Cerebellar nuclear complex (tissue), 1 donor: ENCODE measurements at places on chromosomes 7 and 10.

- DNase-seq, result no peak
Measured at GRCh38 chr7:34057136-34057535, 151.8 kb downstream of the BMPER start.

GRCh38 chr7:78768859-78769258 lies 684.6 kb downstream of the MAGI2 start:
- DNase-seq, result no peak

GRCh38 chr7:21103426-21104123 lies 316.9 kb upstream of the SP8 start:
- DNase-seq, result no peak

- DNase-seq, result no peak
Measured at GRCh38 chr10:74983383-74983782, 128.1 kb upstream of the SAMD8 start.
